M059J (cell line): ENCODE measurements at places on chromosomes 1 and 21. TPM values are rescaled to one million over a fixed set of nuclear protein-coding genes. Genes with fewer than 3 reads are reported as not detected.

The RBM11 gene
- total RNA-seq: 0.20 TPM in 1 of 2 replicates, not detected in the other

The XCL2 gene
- 0.39 TPM in 1 of 2 replicates, not detected in the other for total RNA-seq

The SIM2 gene
- 0.59 and 1.8 TPM in 2 replicates for total RNA-seq

The LORICRIN gene
- total RNA-seq: not detected in 2 replicates

The FCRL6 gene
- not detected in 2 replicates for total RNA-seq

The DUSP10 gene
- 44.3 and 51.8 TPM in 2 replicates for total RNA-seq

The FALEC gene
- total RNA-seq: not detected in 2 replicates

The FAM151A gene
- total RNA-seq: not detected in 2 replicates

The SPATA1 gene
- total RNA-seq: 0.30 TPM in 1 of 2 replicates, not detected in the other

The HEYL gene
- 0.15 TPM in 1 of 2 replicates, not detected in the other for total RNA-seq

The SRRM1 gene
- total RNA-seq: 29.3 and 47.6 TPM in 2 replicates
